ENCODE measurements at places on chromosomes 2 and 18. TPM values are rescaled to one million over a fixed set of nuclear protein-coding genes. Genes with fewer than 3 reads are reported as not detected.

Gene BOLL
- total RNA-seq = not detected

Gene FAM124B
- total RNA-seq = 1.9 TPM

Gene ANKRD53
- total RNA-seq = 13.7 TPM

Gene IL1RN
- 114 TPM for total RNA-seq

Gene CEBPZ
- 34.4 TPM for total RNA-seq

Gene LHCGR
- not detected for total RNA-seq

Gene SP5
- not detected for total RNA-seq
